Activated naive CD4-positive, alpha-beta T cell (primary cell): ENCODE measurements at places on chromosomes 1 and 21.

DNA sequence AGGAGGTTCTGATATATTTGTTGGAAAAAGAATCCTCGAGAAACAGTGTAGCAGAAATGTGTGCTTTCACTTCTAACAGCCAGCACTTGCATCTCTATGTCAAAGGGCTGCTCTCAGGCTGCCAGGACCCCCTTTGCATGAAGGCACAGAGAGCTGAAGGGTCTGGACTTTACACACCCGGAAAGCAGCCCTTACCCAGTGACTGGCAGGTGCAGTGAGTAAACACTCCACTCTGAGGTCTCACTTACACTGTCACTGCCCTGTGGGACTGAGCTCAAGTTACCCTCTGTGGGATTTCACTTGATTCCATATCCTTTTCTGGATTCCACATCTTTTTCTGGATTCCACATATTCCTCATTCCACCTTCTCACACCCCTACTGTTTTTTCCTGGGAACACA lies 40.8 kb upstream of the PPP2R5A start:
- no peak for DNase-seq

- peak; percentile 69 for DNase-seq
Measured at GRCh38 chr1:235327559-235328270, at the start of gene ARID4B. Gene ARID4B (minus strand): TSS chr1:235328179. CDS start chr1:235326919, 1,260 bp downstream.

- no peak for DNase-seq
Measured at GRCh38 chr1:118190561-118190960, 5.5 kb upstream of the SPAG17 start.

DNA sequence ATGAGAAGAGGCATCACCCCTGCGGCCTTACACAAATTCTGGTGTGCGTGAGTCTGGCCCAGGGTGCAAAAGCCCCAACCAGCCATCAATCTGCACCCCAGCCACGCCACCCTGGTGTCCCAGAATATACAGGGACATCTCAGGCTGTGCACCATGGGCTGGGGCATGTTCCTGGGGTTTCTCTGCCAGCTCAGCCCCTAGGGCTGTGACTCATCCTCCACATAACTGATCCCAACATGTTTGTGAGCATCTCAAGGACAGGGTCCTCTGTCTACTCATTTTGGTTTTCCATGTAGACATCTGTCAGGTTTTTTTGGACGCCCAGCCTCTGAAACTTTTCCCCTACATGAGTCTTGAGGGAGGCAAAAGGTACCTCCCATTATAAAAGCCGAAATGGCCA lies 511 bp downstream of the ZNF683 start:
- DNase-seq: no peak

DNA sequence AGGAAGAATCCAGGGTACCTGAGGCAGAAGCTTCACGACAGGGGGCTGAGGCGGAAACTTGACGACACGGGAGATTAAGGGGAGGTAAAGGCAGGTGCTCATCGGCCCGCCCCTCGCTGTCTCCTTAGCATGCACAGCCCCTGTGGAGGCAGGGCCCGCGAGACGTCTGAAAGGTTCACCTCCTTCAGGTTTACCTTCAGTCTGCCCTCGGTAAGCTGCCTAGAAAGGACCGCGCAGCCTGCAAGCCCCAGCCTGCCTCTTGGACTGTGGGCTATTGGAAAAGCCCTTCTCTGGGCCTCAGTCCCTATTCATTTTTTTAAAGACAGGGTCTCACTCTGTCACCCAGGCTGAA lies 28.5 kb downstream of the KNCN start:
- DNase-seq: no peak

GRCh38 chr1:2115702-2116341 lies 65.6 kb downstream of the PRKCZ start:
- DNase-seq: no peak

GRCh38 chr1:154334079-154335024 lies 9.0 kb downstream of the ATP8B2 start:
- DNase-seq: no peak

DNA sequence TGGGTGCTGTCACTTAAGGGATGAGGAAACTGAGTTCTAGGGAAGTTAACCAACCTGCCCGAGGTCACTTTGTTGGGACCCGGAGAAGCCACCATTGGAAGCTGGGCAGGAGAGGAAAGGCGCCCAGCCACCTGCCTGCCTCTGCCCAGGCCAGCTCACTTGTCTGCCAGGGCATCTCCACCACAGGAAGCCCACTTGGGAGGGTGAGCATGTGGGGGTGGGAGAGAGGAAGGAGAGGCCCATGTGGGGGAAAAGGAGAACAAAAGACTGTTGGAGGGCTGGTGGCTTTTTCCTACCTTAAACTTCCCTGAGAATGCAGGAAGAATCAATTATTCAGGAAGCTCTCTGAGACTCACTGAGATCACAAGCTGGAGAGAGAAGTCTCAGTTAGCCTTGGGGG lies 43.8 kb upstream of the SELENON start:
- DNase-seq: no peak

DNA sequence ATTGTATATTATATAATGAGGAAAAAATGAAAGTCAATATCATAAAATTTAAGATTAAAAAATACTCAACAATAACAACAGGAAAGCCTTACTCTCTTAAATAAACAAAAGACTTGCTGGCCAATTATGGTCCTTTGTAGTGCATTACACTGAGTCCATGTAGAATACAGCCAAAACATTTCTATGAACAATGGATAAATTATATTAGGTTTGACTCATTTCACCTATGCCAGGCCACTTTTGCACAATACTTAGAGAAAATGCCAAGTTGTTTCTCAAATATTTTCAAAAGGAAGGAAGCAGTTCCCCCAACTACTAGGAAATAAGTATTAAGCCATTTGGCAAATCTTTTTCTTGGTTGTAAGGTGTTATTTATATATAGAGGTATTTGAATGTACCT lies 19.8 kb upstream of the UCK2 start:
- DNase-seq: no peak

DNA sequence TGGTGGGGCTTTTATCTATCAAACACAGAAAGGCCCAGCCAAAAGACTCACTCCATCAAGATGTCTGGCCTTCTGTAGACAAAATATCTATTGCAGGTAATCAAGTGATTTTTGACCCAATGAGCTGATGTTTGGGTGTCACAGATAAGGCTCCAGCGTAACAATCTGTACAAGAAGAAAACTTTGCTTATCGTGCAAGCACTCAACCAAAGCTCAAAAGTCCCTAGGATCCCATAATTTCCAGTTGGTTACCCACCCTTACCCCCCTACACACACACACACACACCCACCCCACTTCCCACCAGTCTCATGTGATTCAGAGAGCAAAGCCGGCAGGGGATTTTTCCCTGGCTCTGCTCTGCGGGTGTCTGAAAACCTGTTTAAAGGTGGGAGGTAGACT lies 5.8 kb downstream of the ITPKB start:
- DNase-seq: no peak

DNA sequence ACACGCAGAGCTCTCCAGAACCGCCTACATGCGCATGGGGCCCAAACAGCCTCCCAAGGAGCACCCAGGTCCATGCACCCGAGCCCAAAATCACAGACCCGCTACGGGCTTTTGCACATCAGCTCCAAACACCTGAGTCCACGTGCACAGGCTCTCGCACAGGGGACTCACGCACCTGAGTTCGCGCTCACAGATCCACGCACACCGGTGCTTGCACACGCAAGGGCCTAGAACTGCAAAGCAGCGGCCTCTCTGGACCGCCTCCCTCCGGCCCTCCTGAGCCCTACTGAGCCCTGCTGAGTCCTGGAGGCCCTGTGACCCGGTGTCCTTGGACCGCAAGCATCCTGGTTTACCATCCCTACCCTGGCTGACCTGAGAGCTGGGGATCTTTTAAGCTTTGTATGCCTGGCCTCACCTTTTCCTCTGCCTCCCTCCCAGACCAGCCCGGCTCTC lies 8.3 kb downstream of the OLIG2 start:
- DNase-seq: no peak

- no peak for DNase-seq
Measured at GRCh38 chr1:54481201-54481884, 66.7 kb upstream of the ACOT11 start.

DNA sequence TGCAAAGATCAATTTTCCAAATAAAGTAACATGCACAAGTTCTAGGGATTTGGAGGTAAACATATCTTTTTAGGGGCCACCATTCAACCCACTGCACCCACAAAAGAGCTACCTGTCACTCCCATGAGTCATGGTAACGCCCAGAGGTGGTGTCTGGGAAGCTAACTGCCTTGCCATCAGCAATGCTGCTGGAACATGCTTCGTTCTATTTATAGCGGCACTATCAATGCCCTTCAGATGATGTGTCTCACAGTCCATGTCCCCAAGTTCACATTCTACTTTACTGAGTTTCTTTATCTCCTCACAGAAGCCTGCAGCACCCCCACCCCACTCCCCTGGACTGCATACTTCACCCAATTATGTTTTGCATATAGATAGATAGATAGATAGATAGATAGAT lies 95.4 kb downstream of the LPAR3 start:
- no peak for DNase-seq

DNA sequence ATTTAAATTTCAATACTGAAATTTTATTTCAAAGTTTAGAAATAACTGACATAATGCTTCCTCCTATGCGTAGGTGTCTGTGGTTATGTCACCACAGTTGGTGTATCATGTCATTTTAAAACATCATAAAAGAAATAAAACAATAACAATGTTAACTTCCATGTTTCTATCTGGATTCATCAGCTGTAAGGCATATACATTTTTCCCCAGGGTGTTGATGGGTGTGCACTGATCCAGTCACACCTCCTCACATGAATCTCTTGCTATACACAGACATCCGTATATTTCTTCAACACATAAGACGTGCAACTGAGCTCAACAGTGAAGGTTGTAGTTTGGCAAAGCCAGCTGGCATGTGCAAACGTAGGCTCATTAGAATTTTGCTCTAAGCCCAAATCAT lies 6.2 kb downstream of the KCNA3 start:
- DNase-seq: no peak

GRCh38 chr1:50060279-50060678 lies 36.5 kb upstream of the AGBL4 start:
- DNase-seq: no peak

GRCh38 chr1:159944623-159945455 lies 574 bp downstream of the IGSF9 start:
- no peak for DNase-seq

DNA sequence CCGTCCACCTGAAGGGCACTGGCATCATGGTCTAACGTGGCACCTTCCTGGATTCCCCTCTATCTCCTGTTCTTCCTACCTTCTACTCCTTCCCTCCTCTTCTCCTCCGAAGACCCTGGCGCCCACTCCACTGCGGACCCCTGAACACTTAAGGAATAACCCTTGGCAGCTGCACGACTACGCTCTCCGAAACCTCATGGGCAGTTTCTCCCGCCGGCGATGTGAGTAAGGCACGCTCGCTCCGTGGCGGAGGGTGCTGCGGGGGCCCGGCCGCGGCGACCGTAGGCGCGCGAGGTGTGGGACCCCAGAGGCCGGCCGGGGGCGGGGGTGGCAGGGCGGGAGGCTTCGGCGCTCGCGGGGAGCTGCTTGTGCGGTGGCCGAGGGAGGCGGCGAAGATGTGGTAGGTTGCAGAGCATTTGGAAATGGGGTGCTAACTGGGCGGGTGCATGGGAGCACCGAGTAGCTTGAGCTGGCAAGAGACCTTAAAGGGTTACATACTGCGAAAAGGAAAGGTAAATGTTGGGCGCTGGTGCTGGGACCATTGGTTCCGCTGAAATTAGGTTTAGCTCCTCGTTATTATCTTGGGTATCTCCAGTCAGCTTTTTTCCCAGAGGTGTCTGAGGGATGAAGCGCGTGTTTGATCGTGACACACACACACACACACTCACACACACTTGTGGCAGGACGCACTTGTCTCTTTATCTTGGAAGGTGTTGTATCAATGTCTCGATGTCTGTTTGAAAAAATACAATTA lies 876 bp downstream of the LRRC7 start:
- DNase-seq: no peak

GRCh38 chr1:224718470-224719053 lies 102.4 kb downstream of the CNIH3 start:
- DNase-seq: no peak

DNA sequence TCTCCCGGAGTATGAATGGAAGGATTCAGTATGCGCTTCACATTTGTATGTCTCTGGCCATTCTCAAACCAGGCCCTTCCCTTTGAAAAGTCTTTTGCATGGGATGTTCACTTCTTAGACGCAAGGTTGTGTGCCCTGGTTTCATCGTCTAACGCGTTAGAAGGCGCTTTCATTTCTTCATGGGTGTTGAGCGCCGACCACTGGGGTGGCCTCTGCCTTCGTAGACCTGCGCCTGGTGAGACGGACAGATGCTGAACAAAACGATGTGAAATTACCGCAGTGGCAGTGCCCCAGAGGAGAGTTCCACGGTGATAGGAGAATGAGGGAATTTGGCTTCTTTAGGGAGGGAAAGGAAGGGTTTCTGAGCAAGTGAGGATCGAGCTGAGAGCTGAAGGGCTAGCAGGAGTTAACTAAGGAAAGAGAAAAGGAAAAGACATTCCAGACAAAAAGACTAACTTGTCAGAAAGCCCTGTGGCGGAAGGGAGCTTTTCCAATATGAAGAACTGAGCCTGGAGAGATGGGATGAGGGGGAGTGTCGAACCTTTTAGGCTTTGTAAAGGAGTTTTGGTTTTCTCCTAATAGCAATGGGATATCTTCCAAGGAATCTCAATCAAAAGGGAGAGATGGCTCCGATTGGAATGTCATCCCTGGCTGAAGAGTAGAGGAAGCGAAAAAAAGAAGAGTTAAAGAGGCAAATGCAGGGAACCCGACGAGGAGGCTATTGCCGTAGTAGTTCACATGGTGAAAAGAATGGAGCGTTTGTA lies 951 bp downstream of the GGPS1 start:
- DNase-seq: no peak

DNA sequence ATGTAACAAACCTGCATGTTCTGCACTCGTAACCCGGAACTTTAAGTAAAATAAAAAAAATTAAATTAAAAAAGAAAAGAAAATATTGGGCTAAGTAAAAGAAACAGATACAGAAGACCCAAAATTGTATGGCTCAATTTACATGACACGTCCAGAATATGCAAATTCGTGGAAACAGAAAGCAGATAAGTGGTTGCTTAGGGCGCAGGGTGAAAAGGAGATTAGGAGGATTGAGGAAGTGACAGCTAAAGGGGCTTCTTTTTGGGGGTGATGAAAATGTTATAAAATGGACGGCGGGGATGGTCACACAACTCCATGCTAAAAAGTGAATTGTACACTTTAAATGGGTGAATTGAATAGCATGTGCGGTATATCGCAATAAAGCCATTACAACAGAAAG lies 27.4 kb upstream of the ZBTB21 start:
- DNase-seq: no peak

GRCh38 chr1:23111600-23112535 lies 56.8 kb downstream of the LUZP1 start:
- no peak for DNase-seq

GRCh38 chr1:116066868-116067565 lies 44.2 kb upstream of the MAB21L3 start:
- no peak for DNase-seq

DNA sequence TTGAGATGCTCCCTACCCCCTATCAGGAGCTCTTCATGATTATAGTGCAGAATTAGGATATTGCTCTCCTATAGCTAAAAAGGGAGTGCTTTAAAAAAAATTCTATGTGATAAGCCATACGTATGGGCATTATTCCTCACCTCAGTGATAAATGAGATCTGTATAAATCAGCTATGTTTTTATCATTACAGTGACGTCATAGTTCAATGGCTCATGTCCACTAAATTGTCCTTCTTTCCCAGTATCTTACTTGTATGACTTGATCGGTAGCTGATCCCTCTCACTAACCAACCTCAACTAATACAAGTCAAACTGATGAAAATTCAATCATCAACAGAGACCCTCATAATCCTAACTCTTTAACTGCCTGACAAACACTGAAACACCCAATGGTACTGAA lies 93.3 kb downstream of the TBX15 start:
- no peak for DNase-seq

GRCh38 chr1:151213560-151213959 lies 15.2 kb downstream of the PIP5K1A start:
- no peak for DNase-seq

GRCh38 chr1:53086491-53087070 lies 24.6 kb downstream of the PODN start:
- no peak for DNase-seq
